HepG2 (cell line): ENCODE measurements at places on chromosomes 1 and 21. TPM values are rescaled to one million over a fixed set of nuclear protein-coding genes. Genes with fewer than 3 reads are reported as not detected.

Gene YOD1
- 9.1 and 14.1 TPM in 2 replicates for total RNA-seq

Gene SH2D2A
- total RNA-seq = 0.59 and 0.73 TPM in 2 replicates

Gene SLC9C2
- not detected in 2 replicates for total RNA-seq

Gene SUSD4
- not detected in 2 replicates for total RNA-seq

Gene KCNK2
- not detected in 2 replicates for total RNA-seq

Gene NTRK1
- total RNA-seq = not detected in 2 replicates

Gene HRNR
- total RNA-seq = not detected in 2 replicates

Gene LHX8
- not detected in 2 replicates for total RNA-seq

Gene CALML6
- 0.11 TPM in 1 of 2 replicates, not detected in the other for total RNA-seq

Gene SYPL2
- 0.24 and 0.25 TPM in 2 replicates for total RNA-seq

Gene SPRR2E
- total RNA-seq = not detected in 2 replicates

Gene CLEC20A
- total RNA-seq = not detected in 2 replicates

Gene AGBL4
- total RNA-seq = not detected in 2 replicates

Gene TRAF3IP3
- not detected in 2 replicates for total RNA-seq

Gene TMEM200B
- 0.72 and 1.1 TPM in 2 replicates for total RNA-seq

Gene LCK
- 0.83 and 0.93 TPM in 2 replicates for total RNA-seq

Gene IPO13
- 14.3 and 15.6 TPM in 2 replicates for total RNA-seq

Gene RCAN1
- total RNA-seq = 34.1 and 35.1 TPM in 2 replicates

Gene FMO3
- not detected in 2 replicates for total RNA-seq

Gene ERG
- total RNA-seq = not detected in 2 replicates

Gene SPRR2F
- total RNA-seq = not detected in 2 replicates

Gene S100A12
- total RNA-seq = not detected in 2 replicates

Gene OR2L3
- not detected in 2 replicates for total RNA-seq

Gene INKA2
- 4.6 and 6.1 TPM in 2 replicates for total RNA-seq

Gene FLG2
- not detected in 2 replicates for total RNA-seq

Gene PROK1
- total RNA-seq = not detected in 2 replicates

Gene OR14K1
- total RNA-seq = not detected in 2 replicates

Gene ATG4C
- 11.2 and 15.9 TPM in 2 replicates for total RNA-seq

Gene B3GALT5
- 0.02 TPM in 1 of 2 replicates, not detected in the other for total RNA-seq

Gene RCOR3
- total RNA-seq = 9.6 and 16.8 TPM in 2 replicates

Gene CDA
- total RNA-seq = 0.66 and 0.72 TPM in 2 replicates
